SJSA1 (cell line): ENCODE measurements at places on chromosomes 1 and 21. TPM values are rescaled to one million over a fixed set of nuclear protein-coding genes. Genes with fewer than 3 reads are reported as not detected.

Gene GJB5
- total RNA-seq = not detected in 2 replicates

- no peak for DNase-seq
These were observed 74.2 kb upstream of the CXADR start for GRCh38 chr21:17438635-17439034.

Gene ATAD3C
- total RNA-seq = not detected in 2 replicates

Gene FMO1
- not detected in 2 replicates for total RNA-seq

GRCh38 chr1:18249631-18250030, 142.0 kb downstream of the IGSF21 start:
- no peak for DNase-seq
